Muscle of arm (tissue), 14 donors: ENCODE measurements at places on chromosomes 6 and 20.

GRCh38 chr6:120320481-120321162, 971.1 kb upstream of the MAN1A1 start:
- DNase-seq, result no peak

DNA sequence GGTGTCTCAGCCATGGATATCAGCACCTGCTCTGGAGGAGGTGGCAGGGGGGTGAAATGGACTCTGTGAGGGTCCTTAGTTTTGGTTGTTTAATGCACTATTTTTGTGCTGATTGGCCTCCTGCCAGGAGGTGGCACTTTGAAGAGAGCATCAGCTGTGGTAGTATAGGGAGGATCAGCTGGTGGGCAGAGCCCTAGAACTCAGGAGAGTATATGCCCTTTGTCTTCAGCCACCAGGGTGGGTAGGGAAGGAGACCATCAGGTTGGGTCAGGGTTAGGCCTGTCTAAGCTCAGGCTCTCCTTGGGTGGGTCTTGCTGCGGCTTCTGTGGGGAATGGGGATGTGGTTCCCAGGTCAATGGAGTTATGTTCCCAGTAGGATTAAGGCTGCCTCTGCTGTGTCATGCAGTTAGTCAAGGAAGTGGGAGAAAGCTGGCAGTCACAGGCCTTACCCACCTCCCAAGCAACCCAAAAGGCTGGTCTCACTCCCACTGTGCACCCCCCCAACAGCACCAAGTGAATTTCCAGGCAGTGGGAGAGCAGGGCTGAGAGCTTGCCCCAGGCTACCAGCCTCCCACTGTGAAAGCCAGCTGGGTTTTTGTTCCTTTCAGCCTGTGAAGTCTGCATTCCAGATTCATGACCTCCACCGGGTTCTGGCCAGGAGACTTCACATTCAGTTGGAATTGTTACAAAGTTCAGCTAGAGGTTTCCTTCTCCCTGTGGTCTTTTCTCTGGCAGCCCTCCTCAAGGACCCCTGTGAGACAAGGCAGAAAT, 5.7 kb upstream of the OSTM1 start:
- no peak for DNase-seq

DNA sequence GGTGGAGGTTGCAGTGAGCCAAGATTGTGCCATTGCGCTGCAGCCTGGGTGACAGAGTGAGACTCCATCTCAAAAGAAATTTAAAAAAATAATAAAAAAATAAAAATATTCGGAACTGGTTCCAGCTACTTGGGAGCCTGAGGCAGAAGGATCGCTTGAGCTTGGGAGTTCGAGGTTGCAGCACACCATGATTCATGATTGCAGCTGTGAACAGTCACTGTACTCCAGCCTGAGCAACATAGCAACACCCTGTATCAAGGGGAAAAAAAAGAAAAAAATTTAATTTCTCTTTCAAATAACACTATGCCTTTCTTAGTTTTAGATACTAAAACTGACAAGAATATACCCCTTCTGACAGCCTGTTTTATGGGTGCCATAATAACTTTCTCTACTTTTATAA, 10.5 kb downstream of the KDM1B start:
- no peak for DNase-seq

GRCh38 chr20:37426106-37426505, 80.2 kb downstream of the SRC start:
- no peak for DNase-seq

DNA sequence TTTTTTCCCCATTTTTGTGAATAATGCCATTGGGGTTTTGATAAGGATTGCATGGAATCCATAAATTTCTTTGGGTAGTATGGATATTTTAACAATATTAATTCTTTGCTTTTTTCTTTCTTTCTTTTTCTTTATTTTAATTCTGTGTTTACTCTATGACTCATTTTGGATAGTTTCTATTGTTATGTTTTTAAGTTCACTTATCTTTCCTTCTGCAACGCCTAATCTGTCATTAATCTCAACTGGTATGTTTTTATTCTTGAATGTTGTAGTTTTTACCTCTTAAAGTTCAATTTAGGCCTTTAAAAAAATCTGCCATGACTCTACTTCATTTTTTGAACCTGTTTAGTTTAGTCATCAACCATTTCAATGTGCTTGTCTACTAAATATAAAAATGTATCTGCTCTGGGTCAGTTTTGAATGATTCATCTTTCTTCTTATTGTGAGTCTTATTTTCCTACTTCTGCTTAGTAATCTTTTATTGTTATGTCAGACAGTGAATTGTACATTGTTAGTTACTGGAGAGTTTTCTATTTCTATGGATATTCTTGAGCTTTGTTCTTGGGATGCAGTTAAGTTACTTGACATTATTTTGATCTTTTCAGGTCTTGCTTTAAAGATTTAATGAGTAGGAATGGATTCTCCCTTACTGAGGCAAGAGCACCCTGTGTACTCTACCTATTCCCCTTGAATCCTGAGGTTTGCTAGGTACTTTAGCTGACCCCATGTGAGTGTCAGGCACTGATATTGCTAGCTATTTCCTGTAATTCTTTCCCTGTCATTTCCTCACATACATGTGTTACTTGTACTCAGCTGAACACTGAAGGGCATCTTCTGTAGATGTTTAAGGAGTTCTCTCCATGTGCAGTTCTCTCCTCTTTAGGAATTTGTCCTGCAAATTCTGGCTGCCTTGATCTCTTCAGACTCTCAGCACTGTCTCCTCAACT, 104.2 kb downstream of the TFAP2B start:
- DNase-seq, result no peak

GRCh38 chr20:64188682-64189529, 24.7 kb downstream of the MYT1 start:
- no peak for DNase-seq

GRCh38 chr20:21714297-21715192, 9.1 kb downstream of the PAX1 start:
- no peak for DNase-seq

- DNase-seq, result no peak
Observed at GRCh38 chr6:137792160-137793033, 74.7 kb upstream of the TNFAIP3 start.

- no peak for DNase-seq
Observed at GRCh38 chr6:52261229-52261628, 16.9 kb upstream of the IL17F start.

DNA sequence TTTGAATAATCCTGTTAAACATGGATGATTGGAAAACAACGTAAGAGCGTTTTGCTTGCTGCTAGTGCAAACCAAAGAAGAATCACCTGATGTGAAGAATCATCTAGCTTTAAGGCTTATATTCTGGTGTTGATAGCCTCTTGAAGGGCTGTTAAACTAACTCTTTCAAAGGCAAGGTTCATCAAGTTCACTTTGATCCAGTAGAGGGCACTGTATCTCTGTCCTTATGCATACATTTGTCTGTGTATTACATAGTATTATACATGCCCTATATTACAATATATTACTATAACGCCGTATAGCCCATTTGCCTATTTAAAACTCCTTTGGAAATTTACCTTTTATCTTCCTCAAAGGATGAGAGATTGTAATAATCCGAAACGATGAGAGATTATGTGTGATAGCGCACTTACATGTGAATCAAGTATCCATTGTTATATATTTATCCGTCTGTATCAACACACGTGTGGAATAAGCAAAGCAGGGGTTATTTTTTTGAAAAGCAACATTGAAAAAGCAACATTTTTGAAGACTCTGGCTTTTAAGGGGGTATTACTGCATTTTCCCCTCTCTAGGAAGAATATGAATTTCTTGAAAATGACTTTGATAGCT, 50.8 kb upstream of the NRN1 start:
- DNase-seq, result peak; percentile 63

- no peak for DNase-seq
Observed at GRCh38 chr6:157380458-157380778, 572 bp upstream of the ZDHHC14 start.

DNA sequence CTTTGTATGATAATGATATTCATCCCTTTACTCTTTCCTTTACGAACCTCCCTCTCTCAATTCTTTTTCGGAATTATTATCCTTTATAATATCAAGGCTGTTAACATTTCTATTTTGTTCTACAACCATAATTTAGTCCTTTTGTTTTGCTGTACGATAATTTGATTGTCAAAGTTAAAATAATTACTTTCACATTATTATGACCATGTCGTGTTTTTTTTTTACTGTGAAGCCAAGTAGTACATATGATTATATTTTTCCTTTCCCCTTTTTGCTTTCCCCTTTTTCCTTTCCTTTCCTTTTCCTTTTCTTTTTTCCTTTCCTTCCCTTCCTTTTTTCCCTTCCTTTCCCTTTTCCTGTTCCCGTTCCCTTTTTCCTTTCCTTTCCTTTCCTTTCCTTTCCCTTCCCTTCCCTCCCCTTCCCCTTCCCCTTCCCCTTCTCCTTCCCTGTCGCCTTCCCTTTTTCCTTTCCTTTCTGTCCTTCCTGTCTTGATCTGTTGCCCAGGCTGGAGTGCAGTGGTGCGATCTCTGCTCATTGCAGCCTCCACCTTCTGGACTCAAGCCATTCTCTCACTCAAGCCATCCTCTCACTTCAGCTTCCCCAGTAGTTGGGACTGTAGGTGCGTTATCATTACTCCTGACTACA, 19.5 kb downstream of the CD2AP start:
- no peak for DNase-seq

- DNase-seq, result no peak
Observed at GRCh38 chr6:1739680-1740079, 130.0 kb downstream of the FOXC1 start.

DNA sequence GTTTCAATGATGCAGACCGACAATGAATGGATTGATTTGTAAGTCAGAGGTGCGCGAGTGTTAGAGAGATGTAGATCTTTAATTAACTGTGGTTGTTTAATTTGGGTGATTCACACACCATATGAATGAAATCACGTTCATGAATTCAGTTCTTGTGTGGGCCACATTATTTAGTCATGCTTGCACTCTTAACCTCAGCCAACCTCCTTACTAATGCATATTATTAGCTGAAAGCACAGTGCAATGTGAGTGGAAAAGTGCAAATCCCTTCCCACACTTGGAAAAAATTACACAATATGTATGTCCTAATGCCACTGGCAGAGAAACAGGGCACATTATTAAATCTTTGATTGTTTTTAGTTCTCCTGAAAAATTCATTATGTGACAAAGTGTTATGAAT, 512.5 kb downstream of the BCKDHB start:
- DNase-seq, result no peak

GRCh38 chr20:10369723-10370090, 64.3 kb downstream of the MKKS start:
- no peak for DNase-seq

GRCh38 chr6:149216459-149216858, 101.1 kb upstream of the TAB2 start:
- DNase-seq, result no peak

DNA sequence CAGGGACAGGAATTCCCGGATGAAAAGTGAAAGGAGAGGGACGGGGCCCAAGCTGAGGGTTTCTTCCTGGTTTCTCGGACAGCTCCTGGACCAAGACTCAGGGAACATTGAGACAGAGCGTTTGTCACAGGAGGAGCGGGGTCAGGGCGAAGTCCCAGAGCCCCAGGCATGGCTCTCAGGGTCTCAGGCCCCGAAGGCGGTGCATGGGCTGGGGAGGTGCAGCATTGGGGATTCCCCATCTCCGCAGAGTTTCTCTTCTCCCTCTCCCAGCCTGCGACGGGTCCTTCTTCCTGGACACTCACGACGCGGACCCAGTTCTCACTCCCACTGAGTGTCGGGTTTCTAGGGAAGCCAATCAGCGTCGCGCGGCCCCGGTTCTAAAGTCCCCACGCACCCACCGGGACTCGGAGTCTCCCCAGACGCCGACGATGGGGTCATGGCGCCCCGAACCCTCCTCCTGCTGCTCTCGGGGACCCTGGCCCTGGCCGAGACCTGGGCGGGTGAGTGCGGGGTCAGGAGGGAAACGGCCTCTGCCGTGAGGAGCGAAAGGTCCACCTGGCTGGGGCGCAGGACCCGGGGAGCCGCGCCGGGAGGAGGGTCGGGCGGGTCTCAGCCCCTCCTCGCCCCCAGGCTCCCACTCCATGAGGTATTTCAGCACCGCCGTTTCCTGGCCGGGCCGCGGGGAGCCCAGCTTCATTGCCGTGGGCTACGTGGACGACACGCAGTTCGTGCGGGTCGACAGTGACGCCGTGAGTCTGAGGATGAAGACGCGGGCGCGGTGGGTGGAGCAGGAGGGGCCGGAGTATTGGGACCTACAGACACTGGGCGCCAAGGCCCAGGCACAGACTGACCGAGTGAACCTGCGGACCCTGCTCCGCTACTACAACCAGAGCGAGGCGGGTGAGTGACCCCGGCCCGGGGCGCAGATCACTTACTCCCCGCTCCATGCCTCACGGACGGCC, 54.6 kb upstream of the POLR1H start:
- DNase-seq, result peak; percentile 7

- DNase-seq, result no peak
Observed at GRCh38 chr6:169912266-169913095, 161.1 kb downstream of the ERMARD start.

DNA sequence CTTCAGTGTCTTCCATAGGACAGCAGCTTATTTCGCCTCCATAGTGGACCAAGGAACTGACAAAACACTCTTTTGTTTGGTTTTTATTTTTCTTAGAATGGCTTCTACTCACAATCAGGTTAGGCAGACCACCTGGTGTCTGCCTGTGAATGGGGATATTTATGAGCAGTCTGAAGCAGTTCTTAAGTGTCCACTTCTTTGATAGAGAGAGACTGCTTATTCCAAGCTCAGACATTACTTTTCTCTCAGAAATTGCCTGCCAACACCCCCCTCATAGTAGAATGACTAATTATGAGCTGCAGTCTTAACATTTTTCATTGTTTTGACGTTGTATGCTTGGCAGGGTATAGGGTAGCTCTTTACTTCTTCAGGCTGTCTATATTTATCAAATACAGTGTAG, 174.7 kb downstream of the ZFAND3 start:
- DNase-seq, result no peak

DNA sequence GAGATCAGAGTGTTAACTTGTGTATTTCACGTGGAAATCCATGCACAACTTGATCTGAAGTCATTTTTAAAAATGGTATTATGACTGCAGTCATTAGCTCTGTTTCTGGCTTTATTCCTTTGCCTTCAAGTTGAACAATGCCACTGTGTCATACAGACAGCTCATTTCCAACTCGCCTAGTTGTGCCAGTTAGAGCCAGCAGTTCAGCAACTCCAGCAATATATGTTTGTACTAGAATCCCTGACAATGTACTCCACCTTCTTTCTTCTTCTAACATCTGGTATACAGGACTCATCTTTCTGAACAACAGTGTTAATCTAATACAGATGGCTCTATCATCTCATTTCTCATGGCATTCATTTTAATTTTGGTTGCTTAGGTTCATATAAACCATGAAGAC, 418.3 kb upstream of the POU3F2 start:
- DNase-seq, result no peak

DNA sequence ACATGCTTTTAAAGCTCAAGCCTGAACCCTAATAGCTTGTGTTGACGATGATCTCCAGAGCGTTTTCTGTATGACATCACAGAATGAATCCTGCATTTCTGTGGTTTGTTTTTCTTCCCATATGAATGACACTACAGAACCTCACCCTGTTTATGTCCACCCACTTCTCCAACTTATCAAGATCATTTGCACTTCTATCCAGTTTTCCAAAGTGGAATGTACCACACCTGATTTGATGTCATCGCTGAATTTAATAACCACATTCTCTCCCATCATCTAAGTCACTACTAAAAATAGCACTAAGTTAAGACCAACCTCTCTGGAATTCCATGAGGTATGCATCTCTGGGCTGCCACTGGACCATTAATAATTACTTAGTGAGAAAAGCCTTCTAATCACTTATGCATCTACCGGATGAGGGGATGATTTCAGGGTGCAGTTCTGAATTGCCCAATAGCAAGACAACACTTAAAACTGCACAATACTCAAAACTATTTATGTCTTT, 33.3 kb upstream of the CITED2 start:
- no peak for DNase-seq

GRCh38 chr6:142165227-142165626, 18.2 kb downstream of the VTA1 start:
- no peak for DNase-seq

GRCh38 chr20:6575912-6576401, 191.5 kb upstream of the BMP2 start:
- DNase-seq, result no peak
